Small intestine (tissue), 16 donors: ENCODE measurements at places on chromosomes 3 and 15.

- DNase-seq: peak; percentile 66
These were observed 26.6 kb downstream of the IDH2 start for GRCh38 chr15:90075420-90076289.

GRCh38 chr15:71332431-71333004 lies 217.2 kb downstream of the THSD4 start:
- DNase-seq: no peak

GRCh38 chr15:67066041-67066958 lies 898 bp downstream of the SMAD3 start:
- peak; percentile 68 for DNase-seq

- no peak for DNase-seq
These were observed 871.2 kb upstream of the NR2F2 start for GRCh38 chr15:95459273-95459672.

- no peak for DNase-seq
These were observed 140.5 kb downstream of the TLE3 start for GRCh38 chr15:69957175-69957574.

- DNase-seq: no peak
These were observed 18.1 kb downstream of the LRRC58 start for GRCh38 chr3:120331076-120331475.

DNA sequence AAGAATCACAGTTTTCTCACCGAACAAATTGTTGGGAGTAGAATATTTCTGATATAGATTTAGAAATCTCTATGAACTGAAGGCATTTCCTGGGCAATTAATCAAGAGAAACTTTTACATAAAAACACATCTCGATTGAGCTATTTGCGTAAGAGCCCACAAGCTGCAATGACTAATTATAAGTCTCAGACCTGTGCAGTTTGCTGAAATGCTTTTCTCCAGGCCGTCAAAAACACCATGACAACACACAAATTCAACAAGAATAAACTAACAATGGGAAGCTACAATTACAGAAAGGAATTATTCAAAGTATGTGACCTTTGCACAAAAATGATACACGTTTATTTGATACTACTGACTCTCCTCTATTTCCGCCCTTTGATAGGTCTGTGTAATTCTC lies 481.2 kb upstream of the WNT5A start:
- no peak for DNase-seq

DNA sequence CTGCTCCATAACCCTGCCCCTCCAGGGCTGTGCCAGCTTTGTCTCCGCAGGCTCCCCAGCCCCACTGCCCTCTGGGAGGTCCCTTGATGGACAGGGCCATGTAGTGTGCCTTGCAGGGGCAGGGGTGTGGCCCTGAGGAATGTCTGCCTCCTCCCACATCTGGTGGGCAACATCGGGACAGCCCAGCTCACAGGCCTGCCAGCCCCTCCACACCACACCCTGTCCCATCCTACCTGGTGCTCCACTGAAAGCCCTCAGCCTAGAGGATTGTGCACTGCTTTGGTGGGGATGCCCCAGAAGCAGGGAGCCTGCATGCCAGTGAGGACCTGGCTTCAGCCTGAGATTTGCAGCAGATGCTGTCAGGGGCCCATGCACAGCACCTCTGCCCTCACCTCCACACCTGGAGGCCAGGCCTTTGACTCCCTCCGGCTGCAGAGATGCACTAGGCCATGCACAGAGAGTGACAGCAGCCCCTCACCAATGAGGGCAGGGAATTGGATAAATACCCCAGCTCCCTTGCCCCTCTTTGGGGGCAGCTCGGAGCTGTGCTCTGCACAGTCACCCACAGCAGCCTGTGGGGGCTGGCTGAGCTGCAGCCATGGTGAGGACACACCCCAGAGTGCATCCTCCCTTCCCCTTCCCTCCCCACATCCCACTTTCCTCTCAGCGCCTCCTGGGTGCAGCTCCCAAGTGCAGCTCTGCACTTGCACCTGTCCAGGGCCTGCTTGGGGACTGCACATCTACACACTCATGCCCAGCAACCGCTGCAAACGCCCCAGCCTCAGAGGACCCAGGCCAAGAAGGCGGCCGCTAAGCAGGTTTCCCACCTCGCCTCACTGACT lies 2.7 kb downstream of the C3orf22 start:
- DNase-seq: no peak

GRCh38 chr3:71562938-71563337 lies 20.6 kb downstream of the FOXP1 start:
- no peak for DNase-seq

- no peak for DNase-seq
These were observed 55.7 kb upstream of the APEH start for GRCh38 chr3:49618412-49618811.

- peak; percentile 57 for DNase-seq
These were observed 135.4 kb downstream of the RAB11A start for GRCh38 chr15:66004618-66005262.

- DNase-seq: no peak
These were observed 86.3 kb downstream of the FAM81A start for GRCh38 chr15:59524331-59524731.

- DNase-seq: peak; percentile 85
These were observed 489 bp downstream of the GMPPB start for GRCh38 chr3:49723296-49723627.

GRCh38 chr3:14412831-14413380 lies 10.5 kb downstream of the SLC6A6 start:
- DNase-seq: no peak

GRCh38 chr3:64266065-64266931 lies 41.0 kb upstream of the PRICKLE2 start:
- no peak for DNase-seq

DNA sequence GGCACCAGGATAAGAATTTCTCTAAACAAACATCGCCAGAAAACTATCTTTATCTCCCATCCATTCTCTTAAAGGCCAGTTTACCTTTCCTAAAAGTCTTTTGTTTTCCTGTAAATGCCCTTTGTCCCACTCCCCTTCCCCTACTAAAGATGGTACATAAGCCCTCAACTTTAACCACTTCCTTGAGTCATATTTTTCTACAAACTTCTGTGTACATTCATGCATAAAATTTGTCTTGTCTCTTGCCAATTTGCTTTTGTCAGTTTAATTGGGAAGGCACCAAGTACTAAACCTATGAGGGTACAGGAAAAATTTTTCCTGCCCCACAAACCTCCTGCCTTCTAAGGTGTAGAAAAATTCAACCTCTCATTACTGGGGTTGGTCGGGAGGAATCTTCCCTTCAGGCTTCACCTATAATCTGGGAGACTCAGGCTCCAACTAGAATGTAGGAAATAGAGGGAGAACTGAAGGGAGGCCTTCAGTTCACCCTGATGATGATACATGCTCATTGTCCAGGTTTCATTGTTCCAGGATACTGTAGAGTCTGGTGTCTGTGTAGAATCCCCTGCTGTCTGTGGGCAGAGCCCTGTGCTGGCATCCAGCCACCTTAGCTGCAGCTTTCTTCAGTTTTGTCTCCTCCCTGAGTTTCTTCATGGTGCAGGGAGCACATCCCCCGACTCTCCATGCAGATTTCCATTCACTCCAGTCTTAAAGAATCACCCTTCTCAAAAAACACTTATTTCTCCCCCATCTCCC lies 53.2 kb downstream of the CD200R1L start:
- no peak for DNase-seq

- DNase-seq: no peak
These were observed 292.3 kb downstream of the ADAMTS17 start for GRCh38 chr15:100049483-100049882.

DNA sequence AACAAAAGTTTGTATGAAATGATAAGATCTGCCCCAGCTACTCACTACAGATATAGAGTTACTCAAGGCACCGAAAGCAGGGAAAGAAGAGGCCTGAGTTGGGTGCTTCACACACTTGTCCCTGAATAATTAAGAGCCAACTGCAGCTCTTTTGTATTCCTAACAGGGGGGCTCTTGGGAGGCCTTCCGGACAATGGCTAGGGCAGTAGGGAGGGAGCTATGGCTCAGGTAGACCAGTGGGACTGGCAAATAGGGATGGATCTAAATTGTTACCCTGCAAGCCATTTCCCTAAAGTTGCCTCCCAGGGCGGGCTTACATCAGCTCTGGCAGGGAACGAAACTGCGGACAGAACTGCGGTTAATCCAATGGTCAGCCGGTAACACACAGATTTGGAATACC lies 6.2 kb downstream of the SEMA5B start:
- DNase-seq: no peak

- peak; percentile 77 for DNase-seq
These were observed 45.8 kb upstream of the TRA2B start for GRCh38 chr3:185983495-185984141.

DNA sequence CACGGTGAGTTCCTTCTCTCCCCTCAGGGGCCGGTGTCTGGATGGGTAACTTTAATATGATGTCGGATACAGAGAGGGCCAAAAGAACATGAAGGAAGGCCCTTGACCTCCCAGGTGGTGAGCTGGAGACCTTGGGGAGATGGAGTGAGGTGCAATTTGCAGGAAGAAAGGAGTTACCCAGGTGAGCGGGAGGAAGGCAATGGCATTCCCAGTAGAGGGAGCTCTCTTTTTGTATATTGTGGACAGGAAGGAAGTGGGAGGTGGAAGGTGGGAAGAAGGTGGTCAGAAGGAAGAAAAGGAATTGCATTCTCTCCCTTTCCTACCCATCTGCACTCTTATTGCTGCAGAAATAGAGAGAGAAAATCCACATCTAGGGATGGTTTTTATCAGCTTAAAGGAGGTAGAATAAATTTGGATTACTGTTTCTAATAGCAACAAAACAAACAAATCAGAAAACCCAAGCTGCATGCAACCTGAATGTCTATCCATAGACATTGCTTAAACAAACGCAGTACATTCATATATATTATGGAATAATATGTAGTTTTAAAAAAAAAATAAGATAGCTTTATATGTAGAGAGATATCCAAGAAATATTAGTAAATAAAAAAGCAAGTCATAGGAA lies 169.0 kb upstream of the TSC22D2 start:
- DNase-seq: peak; percentile 74

GRCh38 chr3:77039606-77040171 lies at the start of gene ROBO2:
TSS of gene ROBO2 (plus strand) at chr3:77040099. CDS start at chr3:77040786, 687 bp downstream.
- DNase-seq: peak; percentile 11

DNA sequence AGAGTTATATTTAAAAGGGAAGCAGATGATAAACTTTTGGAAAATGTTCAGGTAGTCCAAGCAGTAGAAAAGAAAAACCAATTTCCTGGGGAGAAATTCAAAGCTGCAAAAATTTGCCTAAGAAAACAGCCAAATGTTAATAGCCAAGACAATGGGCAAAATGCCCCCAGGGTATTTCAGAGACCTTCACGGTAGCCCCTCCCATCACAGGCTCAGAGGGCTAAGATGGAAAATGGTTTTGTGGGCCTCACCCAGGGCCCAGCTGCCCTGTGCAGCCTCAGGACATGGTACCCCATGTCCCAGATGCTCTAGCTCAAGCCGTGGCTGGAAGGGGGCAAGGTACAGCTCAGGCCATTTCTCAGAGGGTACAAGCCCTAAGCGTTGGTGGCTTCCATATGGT lies 391.0 kb downstream of the ZIC4 start:
- DNase-seq: no peak

GRCh38 chr3:164514576-164514975 lies 563.7 kb downstream of the SI start:
- no peak for DNase-seq

- no peak for DNase-seq
These were observed 118.3 kb downstream of the FNDC3B start for GRCh38 chr3:172157564-172158258.

- DNase-seq: no peak
These were observed 42.8 kb upstream of the FEZF2 start for GRCh38 chr3:62416144-62416543.

DNA sequence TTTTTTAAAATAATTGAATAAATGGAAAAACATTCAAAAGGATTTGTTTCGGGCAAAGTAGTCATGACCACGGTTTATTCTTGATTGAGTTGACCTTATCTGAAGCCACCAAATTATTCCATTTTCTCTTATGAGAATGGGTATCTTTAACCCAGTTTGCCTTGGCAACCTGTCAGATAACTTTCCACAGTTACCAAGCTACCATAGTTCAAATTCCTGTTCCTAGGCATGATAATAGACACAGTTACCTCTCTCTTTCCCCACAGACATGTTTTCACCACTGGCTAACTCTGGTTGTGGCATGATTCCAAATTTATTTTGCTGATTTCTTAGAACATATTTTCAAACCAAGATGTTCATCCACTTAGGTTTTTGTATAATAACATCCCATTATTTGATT lies 84.9 kb downstream of the NECTIN3 start:
- DNase-seq: no peak

GRCh38 chr3:193816656-193817311 lies 223.8 kb downstream of the OPA1 start:
- DNase-seq: peak; percentile 95

DNA sequence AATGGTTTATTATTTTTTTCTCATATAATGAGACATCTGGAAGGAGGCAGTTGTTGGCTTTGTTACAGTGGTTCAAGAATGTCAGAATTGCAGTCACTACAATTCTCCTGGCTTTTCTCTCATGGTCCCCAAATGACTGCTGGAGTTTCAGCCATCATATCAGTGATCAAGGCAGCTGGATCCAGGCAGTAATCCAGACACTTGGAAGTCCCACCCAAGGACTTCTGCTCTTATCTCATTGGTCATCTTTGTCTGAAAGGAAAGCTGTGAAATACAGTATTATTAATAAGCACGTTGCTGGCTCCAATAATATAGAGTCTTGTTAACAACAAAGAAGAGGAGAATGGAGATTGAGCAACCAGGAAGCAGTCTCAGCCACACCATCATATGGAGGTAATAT lies 22.9 kb upstream of the MED12L start:
- DNase-seq: no peak

DNA sequence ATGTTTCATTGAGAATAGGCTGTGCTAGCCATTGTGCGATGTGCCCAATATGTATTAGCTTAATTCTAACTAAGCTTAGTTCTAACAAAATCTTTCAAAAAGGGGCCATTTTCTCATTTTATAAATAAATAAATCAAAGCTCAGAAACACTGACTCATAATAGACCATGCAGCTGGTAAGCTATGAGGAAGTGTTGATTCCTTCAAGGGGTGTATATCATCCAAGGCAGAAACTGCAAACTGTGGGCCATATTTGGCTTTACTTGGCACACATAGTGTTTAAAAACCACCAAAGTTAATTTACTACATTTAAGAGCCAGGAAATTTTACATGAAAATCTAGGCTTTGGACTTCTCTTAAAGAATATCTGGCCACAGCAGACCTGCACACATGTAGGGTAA lies 136.5 kb downstream of the ZNF621 start:
- no peak for DNase-seq

DNA sequence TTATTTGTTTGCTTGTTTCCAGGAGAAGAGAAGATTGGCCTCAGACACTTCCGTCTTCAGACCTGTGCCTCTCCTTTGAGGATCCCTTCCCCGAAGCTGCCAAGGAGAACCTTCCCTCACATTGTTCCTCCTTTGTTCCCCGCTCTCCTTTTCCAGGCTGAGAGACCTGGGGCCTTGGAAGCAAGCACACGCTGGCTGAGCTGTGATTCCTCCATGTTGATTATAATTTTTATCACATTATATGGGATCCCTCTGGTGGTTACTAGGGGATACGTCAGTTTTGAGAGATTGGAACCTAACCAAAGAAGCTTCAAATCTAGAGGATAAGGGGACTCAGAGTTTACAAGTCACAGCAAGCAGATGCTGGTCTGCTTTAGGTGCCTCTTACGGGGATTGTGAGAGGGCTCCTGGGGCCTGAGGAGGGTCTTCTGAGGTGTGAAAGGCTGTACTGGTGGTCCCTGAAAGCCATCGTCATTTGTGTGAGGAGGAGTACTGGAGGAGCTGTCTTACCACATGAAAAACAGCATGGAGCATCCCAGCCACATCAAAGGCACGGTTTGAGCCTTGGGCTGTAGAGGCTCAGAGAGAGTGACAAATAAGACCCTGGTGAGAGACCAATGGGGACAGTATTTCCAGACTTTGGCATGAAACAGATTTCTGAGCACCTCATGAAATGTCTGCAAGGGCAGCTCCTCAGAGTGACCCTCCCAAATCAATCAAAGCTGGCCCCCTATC lies 760.1 kb upstream of the CFAP20DC start:
- peak; percentile 19 for DNase-seq

GRCh38 chr3:2706144-2706835 lies 403.9 kb downstream of the IL5RA start:
- no peak for DNase-seq
